ENCODE measurements at places on chromosomes 7 and 10. TPM values are rescaled to one million over a fixed set of nuclear protein-coding genes. Genes with fewer than 3 reads are reported as not detected.

GRCh38 chr10:72663971-72664370 lies 28.0 kb upstream of the MCU start:
- no peak for DNase-seq

DNA sequence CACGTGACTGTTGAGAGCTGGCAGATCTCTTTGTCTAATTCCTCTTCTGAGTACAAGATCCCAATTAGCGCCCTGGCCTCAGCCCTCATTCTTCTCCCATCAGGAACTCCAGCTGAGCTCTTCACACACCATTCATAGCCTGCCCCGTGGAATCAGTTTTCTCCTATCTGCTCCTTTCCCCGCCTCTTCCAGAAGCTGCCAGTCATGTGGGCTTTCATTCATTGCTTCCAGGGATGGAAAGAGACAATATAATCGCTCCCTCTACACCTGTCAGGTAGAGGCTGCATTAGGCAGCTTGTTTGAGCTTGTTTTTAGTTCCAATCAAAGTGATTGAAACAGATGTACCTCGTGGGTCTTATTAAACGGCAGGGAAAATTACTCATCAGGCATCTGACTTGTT lies 515.8 kb downstream of the TYW1 start:
- DNase-seq, result no peak

- DNase-seq, result no peak
Observed at GRCh38 chr10:123842692-123843385, 48.8 kb downstream of the CPXM2 start.

DNA sequence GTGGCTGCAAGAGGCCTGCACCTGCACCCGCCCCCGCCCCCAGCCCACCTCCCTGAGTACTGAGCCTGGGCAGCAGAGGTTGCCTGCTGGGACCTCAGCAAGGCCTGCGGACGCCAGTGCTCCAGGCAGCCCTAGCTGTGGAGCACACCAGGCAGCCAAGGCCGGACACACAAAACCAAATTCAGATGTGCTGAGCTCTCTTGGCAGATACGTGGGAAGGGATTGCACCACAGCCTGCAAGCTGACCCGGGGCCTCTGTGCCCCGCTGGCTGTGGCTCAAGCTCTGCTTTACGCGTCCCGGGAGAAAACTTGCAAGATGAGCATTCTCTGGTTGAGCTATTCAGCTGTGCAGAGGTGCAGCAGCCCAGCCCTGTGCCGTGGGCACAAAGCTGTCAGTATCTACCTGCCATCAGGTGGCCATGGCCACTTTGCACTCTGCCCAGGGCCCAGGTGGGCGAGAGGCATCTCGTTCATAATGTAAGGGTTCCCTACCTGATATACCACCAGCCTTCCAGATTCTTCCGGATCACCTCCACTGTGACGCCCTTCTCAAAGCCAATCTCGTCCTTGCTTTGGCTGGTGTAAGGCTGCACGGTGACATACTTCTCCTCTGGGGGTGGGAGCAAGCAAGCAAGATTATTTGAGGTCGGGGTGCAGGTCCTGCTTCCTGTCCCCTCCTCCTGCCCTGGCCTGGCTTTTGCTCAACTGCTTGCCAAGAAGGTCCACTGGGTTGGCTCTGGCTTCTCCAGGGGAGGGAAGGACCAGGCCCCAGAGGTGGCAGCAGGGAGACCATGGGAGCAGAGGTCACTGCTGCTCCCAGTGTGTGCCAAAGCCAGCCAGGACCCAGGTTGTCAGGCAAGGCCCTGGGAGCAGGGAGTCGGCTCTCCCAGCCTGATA lies 123.4 kb downstream of the NEURL1 start:
- peak; percentile 82 for DNase-seq

- no peak for DNase-seq
Observed at GRCh38 chr10:15849316-15849715, 11.0 kb downstream of the MINDY3 start.

GRCh38 chr7:116328161-116328560 lies 117.8 kb downstream of the TES start:
- peak; percentile 46 for DNase-seq

DNA sequence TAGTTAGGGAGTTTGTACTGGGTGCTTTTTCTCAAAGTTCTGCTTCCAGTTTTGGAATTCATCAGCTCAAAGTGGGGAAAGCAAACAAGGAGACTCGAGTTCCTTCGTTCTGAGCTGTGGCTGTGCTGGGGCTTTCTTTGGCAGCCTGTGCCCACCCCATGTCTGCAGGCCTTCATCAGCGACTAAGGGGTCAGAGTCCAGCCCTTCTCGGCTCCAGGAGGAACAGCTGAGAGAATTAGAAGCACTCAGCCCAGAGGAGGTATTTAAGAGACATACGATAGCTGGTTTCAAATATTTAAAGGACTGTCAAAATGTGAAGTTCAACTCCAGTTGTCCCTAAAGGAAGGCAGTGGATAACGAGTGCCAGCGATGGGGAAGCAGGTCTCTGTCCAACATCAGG lies 41.3 kb downstream of the SH3PXD2A start:
- no peak for DNase-seq

GRCh38 chr10:70508912-70509756 lies 30.6 kb downstream of the PALD1 start:
- DNase-seq, result no peak

DNA sequence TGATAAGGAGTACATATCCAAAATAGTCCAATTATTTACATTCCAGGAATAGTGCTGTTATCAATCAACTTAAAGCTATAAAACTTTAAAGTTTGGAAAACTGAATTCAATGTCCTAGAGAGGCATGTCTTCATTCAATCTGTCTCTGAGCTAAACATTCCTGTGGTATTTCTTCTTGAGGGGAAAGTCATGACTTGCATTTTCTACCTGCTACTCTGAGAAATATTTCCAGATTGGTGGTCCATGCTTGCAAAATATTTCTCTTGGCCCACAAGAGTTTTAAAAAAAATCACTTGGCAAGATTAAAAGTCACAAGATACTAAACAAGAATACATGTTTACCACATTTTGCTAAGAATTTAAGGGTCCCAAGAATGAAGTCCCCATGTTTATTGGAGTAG lies 63.6 kb upstream of the HGF start:
- no peak for DNase-seq

Gene OPN4
- not detected for total RNA-seq

Gene PHKG1
- 0.32 TPM for total RNA-seq

Gene FAM25C
- total RNA-seq, result not detected
